ENCODE measurements at places on chromosomes 1 and 21.

DNA sequence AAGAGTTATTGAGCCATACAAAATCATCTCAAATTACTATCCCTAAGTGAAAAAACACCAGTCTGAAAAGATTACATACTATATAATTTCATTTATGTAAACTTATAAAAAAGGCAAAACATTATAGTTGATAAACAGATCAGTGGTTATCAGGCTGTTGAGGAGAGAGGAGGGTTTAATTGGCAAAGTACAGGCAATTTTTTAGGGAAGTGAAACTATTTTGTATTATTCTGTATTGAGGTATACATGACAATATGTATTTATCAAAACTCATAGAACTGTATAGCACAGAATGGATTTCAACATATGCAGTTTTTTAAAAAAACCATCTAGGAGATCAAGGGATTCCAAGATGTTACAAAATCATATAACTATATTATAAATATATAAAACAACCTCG lies 403.7 kb downstream of the LTN1 start:
- no peak for DNase-seq

DNA sequence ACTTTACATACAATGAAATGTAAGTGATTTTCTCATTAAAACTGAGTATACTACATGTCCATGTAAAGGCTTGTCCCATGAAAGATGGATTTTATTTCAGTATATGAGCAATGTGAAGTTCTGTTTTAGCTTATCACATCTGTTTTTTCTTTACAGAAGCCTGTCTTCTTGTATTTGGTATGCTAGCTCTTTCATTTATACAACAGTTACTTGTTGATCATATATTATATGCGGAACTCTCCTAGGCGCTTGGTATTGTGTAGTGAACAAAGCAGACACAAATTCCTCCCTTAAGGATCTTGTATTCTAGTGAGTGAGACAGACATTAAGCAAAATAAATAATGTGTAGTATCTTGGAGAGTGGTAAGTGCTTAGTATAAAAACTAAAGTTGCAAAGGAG lies 10.6 kb downstream of the MAP3K21 start:
- no peak for DNase-seq

DNA sequence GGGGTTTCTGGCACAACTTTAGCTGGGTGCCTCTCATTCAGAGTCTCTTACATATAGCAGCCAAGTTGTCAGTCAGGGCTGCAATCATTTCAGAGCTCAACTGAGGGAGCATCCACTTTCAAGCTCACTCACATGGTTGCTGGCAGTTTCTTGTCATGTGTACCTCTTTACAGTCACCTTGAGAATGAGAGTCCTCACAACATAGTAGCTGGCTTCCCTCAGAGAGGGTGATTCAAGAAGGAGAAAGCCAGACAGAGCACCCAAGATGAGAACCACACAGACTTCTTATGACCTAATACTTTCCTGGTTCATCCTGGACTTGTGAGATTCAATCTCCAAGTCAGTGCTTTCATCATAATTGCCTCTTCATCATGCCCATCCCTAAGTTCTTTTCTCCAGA lies 57.2 kb downstream of the DPT start:
- DNase-seq: no peak

DNA sequence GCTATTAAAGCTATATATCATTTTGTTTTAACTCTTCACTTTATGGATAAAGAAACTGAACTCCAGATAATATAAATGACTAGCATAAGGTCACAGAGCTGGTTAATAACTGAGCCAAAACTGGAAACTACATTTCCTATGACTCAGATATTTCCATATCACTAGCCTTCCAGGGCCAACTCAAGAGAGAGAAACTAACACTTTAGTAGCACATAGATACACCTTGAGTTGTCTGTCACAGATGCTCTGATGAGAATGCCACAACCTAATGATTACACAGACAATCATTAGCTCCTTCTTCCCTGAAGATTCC lies 40.7 kb downstream of the NME7 start:
- no peak for DNase-seq

GRCh38 chr1:235329139-235329902 lies 951 bp downstream of the GGPS1 start:
- DNase-seq: peak; percentile 56

GRCh38 chr1:170164103-170164763 lies 18.5 kb downstream of the NTMT2 start:
- no peak for DNase-seq

DNA sequence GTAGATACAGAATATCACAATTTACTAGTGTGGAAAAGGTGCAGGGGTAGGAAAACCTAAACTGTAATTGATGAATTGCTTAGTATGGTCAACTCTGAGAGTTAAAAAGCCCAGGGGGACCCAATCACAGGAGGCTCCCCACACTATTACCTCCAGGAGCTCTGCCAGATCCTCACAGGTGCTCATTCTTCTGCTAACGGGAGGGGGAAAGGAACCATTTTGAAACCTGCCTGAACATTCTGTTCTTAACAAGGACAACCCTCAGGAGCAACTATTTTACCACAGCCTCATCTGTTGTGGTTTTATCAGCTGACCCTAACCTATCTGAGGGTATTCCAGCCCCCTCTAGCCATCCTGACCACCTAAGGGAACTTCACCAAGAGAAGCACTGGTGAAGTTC lies 19.1 kb downstream of the PDIK1L start:
- no peak for DNase-seq

- no peak for DNase-seq
These were observed 86.1 kb upstream of the VAV3 start for GRCh38 chr1:108050911-108051629.

GRCh38 chr1:185650602-185651230 lies 83.5 kb upstream of the HMCN1 start:
- no peak for DNase-seq

- DNase-seq: no peak
These were observed 19.5 kb downstream of the PODN start for GRCh38 chr1:53081384-53082066.

DNA sequence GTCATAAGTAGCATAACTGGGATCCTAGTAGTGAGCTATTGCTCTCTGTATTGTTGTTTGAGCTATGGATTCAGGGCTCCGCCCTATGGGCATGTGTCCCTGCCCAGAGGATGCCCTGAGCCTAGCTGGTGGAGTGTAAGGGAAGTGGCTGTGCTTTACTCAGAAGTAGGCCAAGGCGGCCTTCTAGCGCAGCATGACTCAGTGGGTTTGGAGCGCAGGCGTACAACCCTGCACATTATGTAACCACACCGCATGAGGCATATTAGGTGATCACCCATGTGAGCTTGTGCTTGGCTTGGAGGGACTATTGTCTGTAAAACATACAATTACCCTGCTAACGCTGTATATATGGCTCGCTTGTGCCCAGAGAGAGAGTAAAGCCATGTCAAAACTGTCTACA lies 11.1 kb upstream of the UBE2U start:
- no peak for DNase-seq

GRCh38 chr1:203420263-203420662 lies 55.3 kb upstream of the PRELP start:
- DNase-seq: no peak

- DNase-seq: no peak
These were observed 22.8 kb downstream of the LACTBL1 start for GRCh38 chr1:22949822-22950331.

DNA sequence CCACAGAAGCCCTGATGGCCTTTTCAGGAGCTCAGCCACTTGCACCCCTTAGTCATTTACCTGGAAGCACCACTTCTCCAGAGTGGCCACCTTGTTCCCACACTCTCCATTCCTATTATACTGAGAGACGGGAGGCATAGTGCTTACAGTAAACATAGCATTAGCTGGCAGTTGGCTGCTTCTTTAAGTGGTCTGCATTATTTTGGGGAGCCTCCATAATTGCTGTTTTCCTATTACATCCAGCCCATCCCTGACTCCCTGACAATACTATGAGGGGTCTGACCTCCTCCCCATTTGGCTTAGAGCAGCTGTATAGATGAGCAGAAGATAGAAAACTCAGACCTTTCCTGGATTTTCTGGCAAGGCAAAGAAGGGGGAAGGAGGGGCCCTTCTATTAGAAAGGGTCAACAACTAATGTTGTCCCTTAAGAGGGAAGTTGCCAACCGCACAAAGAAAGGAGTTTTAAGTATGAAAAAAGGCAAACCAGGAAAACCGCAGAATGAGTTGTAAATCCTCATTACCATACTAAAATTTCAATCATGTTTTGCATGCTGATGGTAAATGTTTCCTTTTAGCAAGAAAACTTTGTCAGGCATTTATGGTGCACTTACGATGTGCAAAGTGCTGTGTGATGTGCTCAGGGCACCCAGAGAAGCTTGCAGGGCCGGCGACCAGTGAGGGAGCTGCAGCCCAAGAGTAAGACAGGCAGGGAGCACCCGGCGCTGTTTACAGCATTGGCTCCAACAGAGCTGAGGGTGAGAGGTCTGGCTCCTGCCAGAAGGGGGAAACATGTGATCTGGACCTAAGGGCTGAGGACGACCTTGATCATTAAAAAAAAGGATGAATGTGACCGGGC lies 167.3 kb downstream of the ZZZ3 start:
- no peak for DNase-seq

GRCh38 chr1:39107341-39108290 lies 81.5 kb downstream of the NDUFS5 start:
- DNase-seq: no peak

- no peak for DNase-seq
These were observed 321.3 kb upstream of the USP24 start for GRCh38 chr1:55536545-55536865.

- DNase-seq: no peak
These were observed 129.8 kb upstream of the PALMD start for GRCh38 chr1:99516141-99516540.

DNA sequence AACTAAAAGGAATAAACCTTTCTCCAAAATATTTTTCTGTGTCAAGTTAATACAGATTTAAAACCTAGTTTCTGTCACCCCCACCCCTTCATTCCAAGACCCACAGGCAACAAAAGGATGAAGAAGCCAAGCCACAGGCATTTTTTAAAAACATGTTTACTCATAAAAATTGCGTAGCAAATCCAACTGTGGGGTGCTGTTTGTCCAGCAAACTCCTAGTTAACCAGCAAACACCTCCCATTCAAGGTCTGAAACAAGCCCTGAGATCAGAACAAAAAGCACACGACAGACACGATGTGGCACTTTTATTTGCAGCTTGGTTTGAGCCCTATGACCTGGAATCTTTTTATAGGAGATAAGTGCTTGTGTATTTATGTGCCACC lies 149.9 kb upstream of the CAMK1G start:
- DNase-seq: peak; percentile 78

DNA sequence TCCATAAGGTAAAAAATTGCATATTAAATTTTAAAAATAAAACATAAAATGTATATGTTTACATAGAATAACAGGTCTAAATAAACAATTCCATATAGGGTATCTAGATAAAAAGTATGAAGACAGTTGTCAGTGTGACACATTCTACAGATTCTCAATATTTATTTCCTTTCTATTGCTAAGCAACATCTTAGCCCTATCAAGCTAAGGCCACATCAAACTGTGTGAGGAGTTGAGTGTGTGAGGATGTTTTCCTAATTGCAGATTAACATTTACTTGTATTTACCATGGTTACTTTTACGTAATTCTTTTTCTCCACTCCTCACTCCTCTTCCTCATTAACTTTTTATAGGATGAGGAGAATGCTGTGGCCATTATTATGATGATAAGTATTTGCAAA lies 41.9 kb upstream of the MCOLN3 start:
- no peak for DNase-seq

- no peak for DNase-seq
These were observed 18.9 kb upstream of the TMEM54 start for GRCh38 chr1:32919811-32920733.

- DNase-seq: no peak
These were observed 4.3 kb downstream of the CAMK1G start for GRCh38 chr1:209587789-209588188.

- DNase-seq: no peak
These were observed 95.6 kb upstream of the JUN start for GRCh38 chr1:58879464-58879863.

DNA sequence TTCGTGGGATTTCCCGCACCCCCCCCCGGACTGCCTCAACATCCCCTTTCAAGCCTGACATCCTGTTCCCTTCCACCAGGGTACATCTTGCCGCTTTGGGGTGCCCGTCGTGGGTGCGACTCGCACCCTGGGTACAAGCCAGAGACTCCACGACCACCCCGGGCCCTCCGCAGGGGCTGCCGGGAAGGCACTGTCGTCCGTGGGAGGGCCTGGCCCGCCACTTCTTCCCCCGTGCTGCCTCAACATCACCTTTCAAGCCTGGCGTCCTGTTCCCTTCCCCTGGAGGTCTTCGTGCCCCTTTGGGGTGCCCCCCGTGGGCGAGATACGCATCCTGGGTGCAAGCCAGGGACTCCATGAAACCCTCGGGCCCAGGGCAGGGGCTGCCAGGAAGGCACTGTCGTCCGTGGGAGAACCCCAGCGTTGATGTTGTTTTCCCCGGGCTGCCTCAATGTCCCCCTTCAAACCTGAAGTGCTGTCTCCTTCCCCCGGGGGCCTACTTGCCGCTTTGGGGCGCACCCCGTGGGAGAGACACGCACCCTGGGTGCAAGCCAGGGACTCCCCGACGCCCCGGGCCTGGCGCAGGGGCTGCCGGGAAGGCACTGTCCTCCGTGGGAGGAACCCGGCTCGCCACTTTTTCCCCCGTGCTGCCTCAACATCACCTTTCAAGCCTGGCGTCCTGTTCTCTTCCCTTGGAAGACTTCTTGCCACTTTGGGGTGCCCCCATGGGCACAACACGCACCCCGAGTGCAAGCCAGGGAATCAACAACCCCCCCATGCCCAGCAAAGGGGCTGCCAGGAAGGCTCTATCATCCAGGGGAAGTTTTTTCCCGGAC lies 138.6 kb downstream of the LIPI start:
- DNase-seq: no peak

GRCh38 chr1:6248932-6249738 lies 5.2 kb downstream of the HES3 start:
- peak; percentile 36 for DNase-seq

- DNase-seq: no peak
These were observed 495.6 kb upstream of the NEGR1 start for GRCh38 chr1:72777918-72778317.

Data from NCI-H146 (cell line).